ENCODE measurements at places on chromosomes 7 and 10.

DNA sequence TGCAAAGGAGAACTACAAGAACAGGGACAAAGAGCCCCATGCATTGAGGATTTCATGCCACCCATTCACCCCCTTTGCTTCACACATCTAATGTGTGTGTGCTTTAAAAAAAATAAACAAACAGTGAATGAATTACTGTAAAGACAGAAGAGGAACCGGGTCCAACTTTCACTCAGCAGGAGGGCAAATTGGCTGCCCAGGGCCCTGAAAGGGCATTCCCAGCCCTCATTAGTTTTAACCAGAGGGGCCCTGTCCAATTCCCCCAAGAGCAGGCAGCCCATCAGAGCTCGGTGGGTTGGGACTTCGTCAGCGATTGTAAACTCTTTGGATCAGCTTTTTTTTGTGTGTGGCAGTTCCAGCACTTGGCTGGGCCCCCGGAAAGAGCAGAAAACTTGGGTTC is 73.6 kb upstream of the PDZD8 start:
- no peak for DNase-seq

GRCh38 chr10:96414303-96414702 is 55.5 kb upstream of the OPALIN start:
- no peak for DNase-seq

DNA sequence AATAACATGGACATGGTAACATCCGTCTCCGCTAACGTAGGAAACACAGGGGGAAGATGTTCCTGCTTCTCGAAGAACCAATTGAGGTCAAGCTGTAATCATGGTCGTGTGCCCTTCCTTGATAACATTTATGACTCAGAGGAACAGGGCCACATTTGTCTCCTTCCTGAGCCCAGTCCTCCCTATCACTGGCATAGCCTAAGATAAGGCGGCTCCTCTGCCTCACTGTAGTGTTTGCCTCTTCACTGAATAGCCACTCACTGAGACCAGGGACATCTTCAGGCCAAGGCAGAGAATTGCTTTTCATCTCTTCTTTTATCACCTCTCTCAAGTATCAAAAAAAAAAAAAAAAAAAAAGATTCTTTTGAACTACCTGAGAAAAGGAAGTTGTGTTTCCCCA is 5.4 kb upstream of the GRM8 start:
- DNase-seq, result no peak

- DNase-seq, result no peak
Measured at GRCh38 chr10:9621216-9621615, 1396.5 kb upstream of the CELF2 start.

GRCh38 chr10:124076148-124076733 is 17.2 kb downstream of the CHST15 start:
- DNase-seq, result no peak

- no peak for DNase-seq
Measured at GRCh38 chr10:97165499-97165898, 20.3 kb downstream of the SLIT1 start.

- DNase-seq, result no peak
Measured at GRCh38 chr10:11869219-11869618, 46.1 kb downstream of the PROSER2 start.

DNA sequence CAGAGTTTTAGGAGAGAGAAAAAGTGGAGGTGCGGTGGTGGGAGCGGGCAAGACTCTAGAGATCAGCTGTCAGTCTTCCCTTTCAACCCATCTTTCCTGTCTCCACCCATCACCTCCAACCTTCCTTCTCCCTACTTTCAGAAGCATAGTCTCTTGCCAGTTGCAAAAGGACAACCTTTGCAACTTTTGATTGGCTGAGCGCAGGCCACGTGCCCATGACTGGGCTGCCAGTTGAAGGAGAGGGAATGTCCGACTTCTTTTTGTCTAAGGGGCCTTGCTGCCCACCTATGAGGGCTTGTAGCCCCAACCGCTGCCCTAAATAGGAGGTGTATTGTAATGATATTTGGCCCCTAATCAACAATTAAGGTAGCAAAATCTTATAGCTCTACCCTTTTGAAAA is 12.6 kb downstream of the CYP26A1 start:
- DNase-seq, result no peak

DNA sequence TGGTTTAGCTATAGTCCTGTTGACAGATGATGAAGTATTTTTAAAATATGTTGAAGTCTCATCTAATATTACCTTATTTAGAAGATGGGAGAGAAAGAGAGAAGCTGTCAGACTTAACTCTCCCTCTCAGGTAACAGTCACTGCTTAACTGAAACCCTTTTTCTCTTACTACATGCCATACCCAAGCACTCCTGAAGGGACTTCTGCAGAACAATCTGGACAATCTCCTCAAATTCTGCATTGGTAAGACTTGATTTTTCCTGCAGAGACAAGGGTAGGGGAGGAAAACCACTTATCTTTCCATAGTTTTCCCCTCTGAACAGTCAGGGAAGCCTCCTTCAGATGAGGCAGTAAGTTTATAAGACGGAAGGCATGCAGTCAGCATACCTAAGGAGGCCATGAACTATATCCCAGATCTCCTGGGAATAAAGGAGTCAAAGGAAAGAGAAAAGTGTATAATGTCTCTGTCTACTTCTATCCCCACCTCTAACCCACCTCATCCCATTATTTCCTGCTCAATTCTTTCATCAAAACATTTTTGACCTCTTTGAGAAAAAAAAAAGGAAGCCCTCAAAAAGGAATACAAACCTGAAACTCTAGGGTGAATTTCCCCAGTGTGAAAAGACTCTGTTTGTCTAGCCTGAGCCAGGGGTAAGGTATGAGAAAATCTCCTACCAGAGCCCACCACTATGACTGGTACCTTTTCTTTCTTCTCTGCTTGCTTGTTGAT is 9.4 kb downstream of the ZCWPW1 start:
- DNase-seq, result no peak

DNA sequence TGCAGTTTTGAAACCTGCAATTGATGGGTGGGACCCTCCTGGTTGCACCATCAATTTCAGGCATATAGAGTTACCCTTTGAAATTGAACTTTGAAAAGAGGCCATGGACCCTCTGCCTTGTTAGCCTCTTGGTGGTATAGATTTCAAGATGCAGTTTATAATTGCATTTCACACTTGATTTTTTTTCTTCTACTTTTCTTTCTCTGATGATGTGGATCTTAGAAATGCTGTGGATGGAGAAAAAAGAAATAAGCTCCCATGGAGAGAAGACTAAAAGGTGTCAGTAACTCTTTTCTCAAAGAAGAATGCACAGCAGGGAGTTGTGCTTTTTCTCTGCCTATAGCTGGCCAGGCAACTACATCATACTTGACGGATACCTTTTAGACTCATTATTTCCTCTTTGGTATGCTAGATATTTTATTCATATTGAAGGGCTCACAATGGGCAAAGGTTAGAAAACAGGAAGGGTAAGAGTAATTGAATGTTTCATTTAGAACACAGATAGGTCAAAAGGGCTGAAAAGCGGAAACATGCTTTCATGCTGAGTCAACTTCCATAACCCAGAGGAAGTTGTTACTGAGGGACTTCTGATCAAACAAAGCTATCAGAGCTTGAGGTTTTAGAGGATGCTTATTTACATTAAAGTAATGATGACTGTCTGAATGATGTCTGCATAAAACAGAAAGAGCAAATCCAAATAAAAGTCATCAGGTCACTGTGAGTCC is 773.2 kb upstream of the LRRN3 start:
- DNase-seq, result no peak

- no peak for DNase-seq
Measured at GRCh38 chr7:56447864-56448693, 331.9 kb upstream of the NUPR2 start.

Data from NCI-H187 treated with DMSO at 0.1 percent for 48 hours (cell line).